ENCODE measurements at places on chromosomes 16 and 17.
A peak's percentile ranks its signal among the peaks of the same experiment; 100 is the strongest.

- no peak for DNase-seq
Measured at GRCh38 chr17:73625991-73626673, 18.1 kb downstream of the SDK2 start.

DNA sequence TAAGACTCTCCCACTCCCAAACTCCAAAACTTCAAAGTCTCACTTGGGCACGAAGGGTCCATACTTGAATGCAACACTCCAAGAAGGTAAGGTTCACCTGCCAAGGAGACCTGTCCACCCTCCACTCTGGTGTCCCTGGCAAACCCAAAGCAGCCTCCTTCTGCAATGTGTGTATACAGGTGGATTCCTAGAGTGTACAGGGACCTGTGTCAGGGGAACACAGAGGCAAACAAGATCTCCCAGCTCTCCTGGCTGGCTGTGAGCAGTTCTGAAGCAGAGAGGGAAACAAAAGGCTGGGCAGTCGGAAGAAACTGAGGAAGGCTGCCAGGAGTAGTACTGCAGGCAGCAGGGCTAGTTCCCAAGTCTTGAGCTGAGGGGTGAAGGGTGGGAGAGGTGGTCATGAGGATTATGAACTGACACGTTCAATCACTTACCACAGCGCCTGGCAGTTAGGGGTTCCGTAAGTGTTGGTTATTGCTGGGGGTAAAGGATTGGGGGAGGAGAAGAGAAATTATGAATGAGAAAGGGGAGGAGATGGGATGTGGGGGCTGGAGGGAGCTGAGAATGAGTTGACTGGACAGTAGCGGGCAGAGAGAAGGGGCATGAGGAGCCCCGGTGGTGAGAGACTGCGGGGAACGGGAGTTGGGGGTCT is 795 bp downstream of the KCTD13 start:
- DNase-seq = no peak

DNA sequence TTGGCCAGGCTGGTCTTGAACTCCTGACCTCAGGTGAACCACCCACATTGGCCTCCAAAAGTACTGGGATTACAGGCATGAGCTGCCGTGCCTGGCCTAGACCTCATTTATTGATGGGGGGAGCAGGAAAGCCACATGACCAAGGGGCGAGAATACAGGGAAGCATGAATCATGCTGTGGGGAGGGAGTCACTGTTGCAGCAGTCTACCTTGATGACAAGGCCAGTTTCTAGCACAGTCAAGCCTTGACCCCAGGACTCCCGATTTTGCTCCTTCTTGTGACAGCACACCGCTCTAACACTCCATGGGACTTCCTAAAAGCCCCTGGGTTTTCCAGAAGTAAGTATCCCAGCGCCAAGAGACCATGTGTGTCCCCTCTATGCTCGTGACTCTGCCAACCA is 42.9 kb upstream of the IRF8 start:
- DNase-seq = no peak

DNA sequence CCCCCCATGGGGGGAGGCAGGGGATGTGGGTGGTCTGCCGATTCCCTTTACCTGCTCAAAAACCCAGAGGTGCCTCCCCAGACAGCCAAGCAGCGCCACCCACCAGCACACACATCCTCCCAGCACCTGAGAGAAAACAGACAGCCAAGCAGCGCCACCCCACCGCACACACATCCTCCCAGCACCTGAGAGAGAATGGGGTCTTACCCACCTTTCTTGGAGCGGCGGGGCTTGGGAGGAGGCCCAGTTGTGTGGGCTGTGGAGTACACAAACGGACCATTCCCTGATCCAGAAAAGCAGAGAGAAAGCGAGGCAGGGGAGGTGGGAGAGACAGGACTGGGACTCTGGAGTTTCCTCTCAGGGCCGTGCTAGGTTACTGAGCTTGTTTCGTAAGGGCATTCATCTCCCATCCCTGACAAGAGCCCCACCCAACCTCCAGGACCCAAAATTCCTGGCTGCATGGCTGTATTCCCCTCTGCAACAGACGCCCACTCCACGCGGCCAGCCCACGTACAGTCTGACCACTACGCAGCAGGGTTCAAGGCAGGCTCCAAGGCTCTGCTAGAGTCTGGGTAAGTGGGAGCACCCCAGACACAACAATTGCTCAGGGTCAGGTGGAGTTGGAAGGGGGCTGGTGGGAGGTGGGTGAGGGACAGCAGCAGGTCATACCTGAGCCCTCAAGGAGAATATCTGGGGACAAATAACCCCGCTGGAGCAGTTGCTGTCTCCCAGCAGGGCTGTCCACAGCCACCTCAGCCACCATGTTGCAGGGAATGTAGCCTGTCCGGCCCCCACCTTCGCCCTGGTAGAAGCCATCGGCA is 22.3 kb downstream of the TSPOAP1 start:
- DNase-seq = no peak

- no peak for DNase-seq
Measured at GRCh38 chr17:29066047-29066446, 23.1 kb downstream of the PIPOX start.

DNA sequence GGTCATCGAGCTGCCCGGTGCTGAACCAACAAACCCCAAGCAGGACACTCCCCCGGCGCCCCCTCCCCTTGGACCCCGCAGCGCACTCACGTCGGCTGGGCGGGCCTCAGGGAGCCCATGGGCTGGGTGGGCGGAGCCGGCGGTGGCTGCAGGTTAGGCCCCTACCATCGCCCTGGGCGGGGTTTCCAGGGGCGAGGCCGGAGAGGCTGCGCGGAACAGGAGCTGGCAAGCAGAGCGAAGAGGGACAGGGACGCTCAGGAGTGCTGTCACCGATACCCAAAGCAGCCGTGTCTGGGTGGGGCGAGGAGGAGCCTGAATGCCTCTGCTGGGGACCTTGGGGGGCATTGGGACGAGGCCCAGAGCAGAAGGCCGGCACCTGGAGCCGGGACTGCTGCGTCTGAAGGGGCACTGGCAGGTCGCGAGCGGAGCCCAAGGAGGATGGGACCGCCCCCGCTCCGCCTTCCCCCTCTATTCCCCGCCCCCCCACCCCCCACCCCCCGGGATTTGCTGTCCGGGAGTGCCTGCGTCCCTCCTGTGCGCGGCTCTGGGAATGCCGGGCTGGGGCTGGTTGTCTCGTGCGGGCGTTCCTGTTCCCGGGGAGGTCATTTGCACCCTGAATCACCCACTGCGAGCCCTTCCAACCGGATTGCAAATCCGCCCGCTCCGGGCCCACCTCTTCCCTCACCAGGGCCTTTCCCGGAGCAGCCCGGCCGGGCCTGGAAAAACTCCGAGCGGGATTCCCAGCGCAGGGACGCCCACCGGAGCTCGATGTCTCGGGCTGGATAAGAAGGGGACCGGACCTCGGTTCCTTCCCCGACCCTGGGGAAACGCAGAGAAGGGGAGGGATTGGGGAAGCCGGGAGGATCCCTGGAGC is 902 bp downstream of the ARHGAP27 start:
- DNase-seq = peak; percentile 36

DNA sequence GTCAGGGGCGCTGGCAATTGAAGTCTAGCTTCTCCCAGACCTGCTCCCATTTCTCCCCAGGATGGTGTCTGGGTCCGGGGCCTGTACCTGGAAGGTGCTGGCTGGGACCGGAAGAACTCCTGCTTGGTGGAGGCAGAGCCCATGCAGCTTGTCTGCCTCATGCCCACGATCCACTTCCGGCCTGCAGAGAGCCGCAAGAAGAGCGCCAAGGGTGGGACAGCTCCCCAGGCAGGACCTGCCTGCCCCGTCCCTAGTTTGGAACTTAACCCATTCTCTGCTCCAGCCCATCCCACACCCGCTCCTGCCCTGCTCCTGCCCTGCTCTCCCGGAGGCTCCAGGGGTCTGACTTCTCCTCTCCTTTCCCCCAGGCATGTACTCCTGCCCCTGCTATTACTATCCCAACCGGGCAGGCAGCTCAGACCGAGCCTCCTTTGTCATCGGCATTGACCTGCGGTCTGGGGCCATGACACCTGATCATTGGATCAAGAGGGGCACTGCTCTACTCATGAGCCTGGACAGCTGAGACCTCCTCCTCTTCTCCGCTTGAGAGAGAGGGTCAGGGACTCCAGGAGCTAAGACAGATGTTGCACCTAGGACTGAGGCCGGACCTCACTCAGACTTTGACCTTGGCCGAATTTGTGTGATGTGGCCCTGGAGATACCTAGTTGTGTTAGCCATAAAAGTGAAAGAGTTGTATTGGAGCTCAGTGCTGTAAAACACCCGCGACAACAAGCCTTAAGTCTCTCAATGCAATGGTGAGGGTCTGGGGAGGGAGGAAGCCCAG is 814 bp upstream of the KDM6B start:
- no peak for DNase-seq

- DNase-seq = no peak
Measured at GRCh38 chr17:12666718-12667117, 1.0 kb downstream of the MYOCD start.

DNA sequence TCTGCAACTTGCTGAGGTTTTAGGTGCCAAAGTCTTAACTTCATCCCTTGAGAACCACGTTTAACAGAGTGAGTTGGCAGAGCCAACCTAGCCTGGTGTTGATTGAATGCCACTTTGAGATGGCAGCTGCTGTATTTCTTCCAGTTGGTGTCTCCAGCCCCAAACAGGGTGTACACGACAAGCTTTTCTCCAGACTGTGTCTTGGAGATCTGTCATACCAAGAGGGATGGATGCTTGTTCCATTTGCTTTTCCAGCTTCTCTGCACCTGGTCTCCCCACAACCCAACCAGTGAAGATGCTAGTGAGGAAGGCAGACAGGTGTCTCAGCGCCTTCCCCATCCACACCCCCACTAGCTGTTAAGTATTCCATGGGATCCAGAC is 141.1 kb upstream of the HS3ST2 start:
- no peak for DNase-seq

DNA sequence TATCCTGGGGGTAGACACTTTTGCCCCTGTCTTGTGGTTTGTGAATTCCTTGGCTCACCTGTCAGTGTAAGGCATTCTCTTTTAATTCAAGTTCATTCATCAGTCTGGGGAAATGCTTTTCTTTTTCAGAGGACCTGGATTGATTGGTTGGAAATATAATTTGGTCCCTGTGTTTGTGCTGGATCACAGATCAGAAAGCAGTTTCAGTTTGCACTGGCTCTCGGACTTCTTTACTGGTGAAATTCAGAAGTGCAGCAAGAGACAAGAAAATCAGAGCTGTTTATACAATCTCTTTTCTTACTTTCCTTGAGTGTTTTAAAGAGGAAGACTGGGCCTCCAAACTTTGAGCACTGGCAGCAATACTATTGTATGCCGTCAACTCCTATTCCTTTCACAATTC is 161.8 kb upstream of the KCNJ16 start:
- DNase-seq = peak; percentile 16

GRCh38 chr17:13492737-13493122 is 109.0 kb downstream of the HS3ST3A1 start:
- DNase-seq = no peak

- no peak for DNase-seq
Measured at GRCh38 chr17:27733773-27734172, 66.6 kb downstream of the NOS2 start.

DNA sequence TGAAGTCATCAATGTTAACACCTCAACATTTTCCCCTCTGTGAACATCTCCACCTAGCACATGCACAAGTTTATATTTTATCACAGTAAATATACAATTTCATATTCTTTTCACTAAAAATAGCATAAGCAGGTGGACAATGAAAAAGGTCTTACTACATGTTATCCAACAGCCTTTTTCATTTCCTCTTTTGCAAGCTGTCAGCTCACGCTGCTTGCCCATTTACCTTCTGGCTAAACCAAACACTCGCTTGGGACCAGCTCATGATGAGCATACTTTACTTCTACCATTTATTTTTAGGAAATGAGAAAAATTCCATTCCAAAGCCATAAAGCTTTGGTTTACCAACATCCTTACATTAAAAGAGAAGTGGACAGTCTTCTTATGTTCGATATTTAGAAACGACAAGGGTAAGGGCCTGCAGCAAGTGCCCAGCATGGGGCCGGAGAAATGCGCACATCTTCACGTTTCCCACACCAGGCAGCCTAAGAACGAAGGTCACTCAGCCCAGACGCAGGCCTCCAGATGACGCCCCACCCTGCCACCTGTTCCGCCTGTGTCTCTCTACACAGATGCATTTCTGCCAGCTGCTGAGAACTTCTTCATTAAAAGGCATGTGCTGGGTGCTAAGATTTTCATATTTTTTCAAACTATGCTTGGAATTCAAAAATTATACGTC is 13.9 kb downstream of the SNN start:
- DNase-seq = no peak

DNA sequence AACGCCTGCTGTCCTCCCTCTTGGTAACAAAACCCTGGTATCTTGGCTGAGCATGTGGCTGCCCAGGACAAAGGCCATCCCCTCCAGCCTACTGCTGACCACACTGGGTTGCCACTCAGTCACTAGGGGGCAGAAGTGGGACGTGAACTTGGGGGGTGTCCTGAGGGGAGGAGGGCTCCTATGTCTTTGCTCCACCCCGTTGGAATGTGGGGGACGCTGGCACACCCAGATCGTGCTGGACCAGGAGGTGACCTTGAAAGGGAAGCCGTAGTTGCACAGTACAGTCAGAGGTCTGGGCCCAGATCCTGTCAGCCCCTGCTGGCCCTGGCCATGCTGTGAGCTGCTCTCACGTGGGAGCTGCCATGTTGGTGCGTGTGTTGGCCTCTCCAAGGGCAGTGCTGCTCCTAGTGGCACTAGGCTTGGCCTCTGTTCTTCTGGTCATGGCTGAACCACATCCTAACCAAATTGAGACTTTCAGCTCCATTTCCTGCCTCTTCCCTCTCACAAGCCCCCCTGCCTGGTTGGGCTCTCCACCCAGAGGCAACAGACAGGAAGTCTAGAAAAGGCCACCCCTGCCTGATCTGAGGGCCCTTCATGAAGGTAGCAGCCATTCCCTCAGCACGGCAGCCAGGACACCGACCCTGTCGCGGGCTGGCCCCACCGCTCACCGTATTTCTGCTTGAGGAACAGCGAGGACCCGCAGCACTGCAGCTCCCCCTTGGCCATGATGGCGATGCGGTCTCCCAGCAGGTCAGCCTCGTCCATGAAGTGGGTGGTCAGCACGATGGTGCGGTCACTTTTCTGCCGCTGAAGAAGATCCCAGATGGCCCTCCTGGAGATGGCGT is 29.0 kb upstream of the RNPS1 start:
- peak; percentile 2 for DNase-seq

GRCh38 chr17:8806253-8806925 is 7.2 kb upstream of the MFSD6L start:
- no peak for DNase-seq

GRCh38 chr16:13781575-13782338 is 138.2 kb upstream of the ERCC4 start:
- DNase-seq = no peak

DNA sequence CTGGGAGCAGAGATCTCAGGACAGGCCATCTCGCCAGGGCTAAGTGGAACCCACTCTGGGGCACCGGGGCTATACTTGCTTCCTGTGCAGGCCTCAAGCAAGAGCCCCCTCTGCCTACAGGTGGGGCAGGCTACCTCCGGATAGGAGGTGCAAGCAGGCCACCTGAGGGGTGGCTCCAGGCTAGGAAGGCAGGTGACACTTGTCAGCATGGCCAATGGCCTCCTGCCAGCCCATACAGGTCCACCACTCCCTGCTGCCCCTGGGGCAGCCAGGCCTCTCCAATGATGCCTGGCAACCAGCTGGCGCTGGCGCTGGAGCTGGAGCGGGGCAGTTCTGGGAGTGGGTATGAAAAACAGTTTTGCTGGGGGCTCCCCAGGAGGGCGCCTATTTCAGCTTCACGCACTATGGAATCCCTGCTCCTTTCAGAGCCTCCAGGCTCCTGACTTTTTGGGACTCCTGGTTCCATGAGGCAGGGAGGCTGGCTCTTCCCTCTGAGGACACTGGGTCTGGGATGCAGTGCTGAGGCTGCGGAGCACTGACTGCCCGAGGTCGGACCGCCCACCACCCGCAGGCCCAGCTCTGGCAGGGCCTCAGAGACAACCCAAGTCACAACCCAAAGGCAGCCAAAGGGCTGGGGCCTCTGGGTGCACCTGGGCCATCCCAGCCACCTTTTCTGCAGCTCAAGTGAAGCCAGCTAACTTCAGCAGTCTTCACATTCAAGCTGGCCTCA is 8.4 kb upstream of the SREBF1 start:
- DNase-seq = no peak
